Activated T-helper 2 cell treated with anti-CD3 and anti-CD28 coated beads, Interferon-gamma antibody, Interleukin-2, Interleukin-4, amounts not matched to agents 10 μg/mL and 5 μg/mL and 100 μg/mL, durations not matched to agents 14 hours and 24 hours and 36 hours (primary cell): ENCODE measurements at places on chromosomes 11 and 22. TPM values are rescaled to one million over a fixed set of nuclear protein-coding genes. Genes with fewer than 3 reads are reported as not detected.

GRCh38 chr11:11946878-11947277, 61.5 kb downstream of the DKK3 start:
- DNase-seq = no peak

GRCh38 chr11:56968524-56968923, 20.2 kb upstream of the OR5AK2 start:
- DNase-seq = no peak

Gene STIM1
- total RNA-seq = 77.6 and 78.0 TPM in 2 replicates

- DNase-seq = no peak
These were observed 60.1 kb downstream of the PDE3B start for GRCh38 chr11:14703731-14704130.

DNA sequence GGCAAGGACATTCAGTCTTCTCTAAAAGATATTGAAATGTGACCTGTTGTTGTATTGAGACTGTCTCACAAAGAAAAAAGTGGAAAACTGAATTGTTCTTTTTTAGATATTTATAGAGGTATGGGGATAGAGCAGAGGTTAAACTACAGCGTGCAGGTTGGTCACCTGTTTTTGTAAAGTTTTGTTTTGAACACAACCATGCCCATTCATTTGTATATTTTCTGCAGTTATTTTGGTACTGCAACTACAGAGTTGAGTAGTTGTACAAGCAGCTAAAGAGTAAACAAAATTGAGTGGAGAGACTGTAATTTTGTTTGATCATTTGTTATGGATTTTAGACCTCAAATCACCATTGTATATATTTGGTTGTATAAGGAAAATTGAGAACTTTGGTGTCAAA, 11.3 kb downstream of the EED start:
- DNase-seq = no peak
